ENCODE measurements at places on chromosomes 1 and 21. TPM values are rescaled to one million over a fixed set of nuclear protein-coding genes. Genes with fewer than 3 reads are reported as not detected.

DNA sequence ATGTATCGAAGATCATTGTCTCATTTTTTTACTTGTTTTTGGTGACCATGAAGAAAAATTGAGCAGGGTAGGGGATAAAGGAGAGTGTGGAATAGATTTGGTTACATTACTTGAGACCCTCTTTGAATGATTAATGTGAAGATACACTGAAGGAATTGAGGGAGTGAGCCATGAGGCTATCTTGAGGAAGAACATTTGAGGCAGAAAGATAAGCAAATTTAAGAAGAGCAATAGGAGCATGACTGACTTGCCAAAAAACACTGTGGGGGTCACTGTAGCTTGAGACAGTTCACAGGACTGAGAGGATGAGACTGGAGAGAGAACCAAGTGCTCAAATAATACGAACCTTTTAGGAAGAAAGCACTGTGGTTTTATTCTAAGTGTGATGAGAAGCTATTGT is 43.1 kb upstream of the PTPRC start:
- no peak for DNase-seq

DNA sequence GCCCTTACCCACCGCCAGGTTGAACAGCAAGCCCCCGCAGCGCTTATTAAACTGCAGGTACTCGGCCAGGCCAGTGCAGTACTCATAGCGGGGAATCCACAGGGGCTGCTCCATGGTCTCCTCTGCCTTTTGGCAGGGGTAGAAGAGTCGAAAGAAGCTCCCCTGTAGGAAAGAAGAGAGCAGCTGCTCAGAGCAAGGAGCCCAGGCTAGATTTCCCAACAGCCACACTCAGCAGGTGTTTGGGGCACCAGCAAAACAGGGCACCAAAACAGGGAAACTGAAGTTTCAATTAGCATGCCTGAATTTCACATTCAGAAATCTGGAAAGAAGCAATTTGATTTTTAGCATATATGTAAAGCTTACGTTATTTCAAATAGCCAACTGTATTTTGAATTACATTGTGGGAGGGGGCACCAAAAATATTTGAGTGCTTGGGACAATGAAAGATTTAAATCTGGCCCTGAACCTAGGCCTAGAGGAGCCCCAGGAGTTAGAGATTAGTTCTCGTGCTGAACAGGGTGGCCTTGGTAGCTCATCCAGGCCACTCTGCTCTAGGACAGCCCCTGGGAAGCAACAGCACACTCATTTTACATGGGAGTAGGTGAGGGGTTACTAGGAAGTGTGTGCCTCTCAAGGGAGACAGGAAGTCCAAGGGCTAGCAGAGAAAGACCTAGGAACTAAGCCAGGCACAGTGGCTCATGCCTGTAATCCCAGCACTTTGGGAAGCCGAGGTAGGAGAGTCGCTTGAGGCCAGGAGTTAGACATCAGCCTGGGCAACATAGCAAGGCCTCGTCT is 8.2 kb downstream of the PAFAH2 start:
- no peak for DNase-seq

TDRD5 gene
- total RNA-seq: not detected

DNA sequence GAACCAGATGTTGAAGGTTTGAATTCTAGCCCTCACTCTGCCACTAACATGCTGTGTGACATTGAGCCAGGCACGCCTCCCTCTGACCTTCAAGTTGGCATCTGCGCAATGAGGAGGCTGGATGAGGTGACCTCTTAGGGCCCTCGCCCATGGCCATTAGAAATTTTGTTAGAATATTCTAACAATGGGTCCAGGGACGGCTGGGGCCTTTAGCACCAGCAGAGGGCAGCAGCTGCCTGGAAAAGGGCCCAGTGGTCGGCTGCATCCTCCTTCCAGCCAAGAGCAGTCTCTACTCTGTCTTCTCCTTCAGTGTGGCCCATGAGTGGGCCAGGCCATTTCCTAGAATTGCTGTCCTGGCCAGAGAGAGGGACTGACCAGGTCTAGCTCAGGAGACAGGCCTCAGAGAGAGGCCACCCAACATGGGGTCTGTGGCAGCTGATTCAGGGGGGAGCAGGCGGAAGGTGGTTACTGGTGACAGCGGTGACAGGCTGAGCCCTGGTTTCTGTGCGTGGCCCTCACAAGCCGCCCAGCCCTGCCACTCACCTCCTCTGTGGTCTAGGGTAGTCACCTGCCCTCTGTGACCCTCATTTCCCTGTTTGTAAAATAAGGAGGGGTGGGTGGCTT is 101.3 kb upstream of the ACTL8 start:
- no peak for DNase-seq

PIGM gene
- total RNA-seq: 7.6 TPM

GRCh38 chr1:206651958-206652890 is 16.9 kb downstream of the DYRK3 start:
- no peak for DNase-seq

- DNase-seq: no peak
Observed at GRCh38 chr1:224675590-224675989, 59.5 kb downstream of the CNIH3 start.

DNA sequence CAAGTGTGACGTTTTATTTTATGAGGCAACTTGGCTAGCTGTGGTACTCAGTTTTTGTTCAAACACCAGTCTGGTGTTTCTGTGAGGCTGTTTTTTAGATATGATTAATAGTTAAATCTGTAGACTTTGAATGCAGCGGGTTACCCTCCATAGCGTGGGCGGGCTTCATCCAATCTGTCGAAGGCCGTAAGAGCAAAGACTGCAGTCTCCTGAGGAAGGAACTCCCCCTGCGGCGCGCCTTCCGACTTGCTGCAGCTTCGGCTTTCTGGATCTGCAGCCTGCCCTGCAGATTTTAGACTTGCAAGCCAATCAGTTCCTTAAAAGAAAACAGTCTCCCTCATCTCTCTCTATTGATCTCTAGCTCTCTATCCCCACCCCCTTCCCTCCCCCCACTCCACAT is 4.2 kb upstream of the ZNF496 start:
- no peak for DNase-seq

- DNase-seq: no peak
Observed at GRCh38 chr1:152002960-152003359, 9.3 kb upstream of the S100A10 start.

- no peak for DNase-seq
Observed at GRCh38 chr1:118948846-118949245, 39.3 kb downstream of the TBX15 start.

- no peak for DNase-seq
Observed at GRCh38 chr1:51268634-51269033, 32.6 kb downstream of the RNF11 start.

- no peak for DNase-seq
Observed at GRCh38 chr1:66240491-66241484, 293.2 kb upstream of the SGIP1 start.

DNA sequence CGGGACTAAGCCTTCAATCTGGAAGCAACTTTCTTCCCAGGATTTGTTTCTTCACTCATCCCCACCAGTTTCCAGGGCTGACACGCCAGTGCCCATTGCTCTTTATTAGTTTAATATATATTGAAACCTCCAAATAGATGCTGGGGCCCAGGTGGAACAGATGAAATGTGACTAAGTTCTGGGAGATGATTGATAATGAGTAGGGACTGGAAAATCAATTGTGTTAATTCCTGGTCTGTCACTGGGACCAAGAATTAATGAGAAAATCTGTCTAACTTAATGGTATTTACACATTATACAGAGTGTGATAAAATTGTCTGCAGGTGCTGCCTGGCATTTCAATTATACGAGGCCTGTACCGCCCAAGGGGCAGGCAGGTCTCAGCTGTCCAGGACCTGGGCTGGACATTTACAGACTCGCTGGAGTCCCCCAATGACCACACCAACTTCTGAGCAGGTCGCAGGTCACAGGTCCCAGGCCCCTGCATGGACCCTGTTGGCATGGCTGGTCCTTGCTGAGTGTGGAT is 35.8 kb downstream of the UBIAD1 start:
- no peak for DNase-seq

GPR137B gene
- 19.8 TPM for total RNA-seq

DNA sequence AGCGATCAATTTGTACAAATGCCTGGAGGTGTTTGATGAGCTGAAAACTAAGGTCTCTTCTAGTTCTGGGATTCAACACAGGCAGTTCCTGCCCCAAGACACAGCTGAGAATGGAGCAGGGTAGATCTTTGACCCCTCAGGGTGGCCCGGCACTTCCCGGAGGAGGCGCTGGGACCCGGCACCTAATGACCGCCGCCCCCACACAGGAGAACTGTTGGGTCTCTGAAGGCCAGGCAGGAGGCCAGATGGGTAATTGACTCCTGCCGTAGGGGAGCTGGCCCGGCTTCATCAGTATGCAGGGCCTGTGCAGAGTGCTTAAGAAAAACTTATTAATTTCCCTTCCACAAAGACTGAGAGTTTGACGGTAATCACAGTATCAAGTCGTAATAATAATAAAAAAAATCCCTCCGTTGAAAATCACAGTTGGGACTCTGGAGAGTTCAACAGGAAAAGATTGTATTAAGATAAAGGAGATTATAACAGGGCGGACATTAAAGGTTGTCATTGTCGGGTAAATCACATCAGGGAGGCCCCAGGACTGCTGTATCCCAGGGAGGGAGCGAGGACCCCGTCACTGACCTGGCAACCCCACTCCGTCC is 51.7 kb downstream of the UBIAD1 start:
- DNase-seq: no peak

DNA sequence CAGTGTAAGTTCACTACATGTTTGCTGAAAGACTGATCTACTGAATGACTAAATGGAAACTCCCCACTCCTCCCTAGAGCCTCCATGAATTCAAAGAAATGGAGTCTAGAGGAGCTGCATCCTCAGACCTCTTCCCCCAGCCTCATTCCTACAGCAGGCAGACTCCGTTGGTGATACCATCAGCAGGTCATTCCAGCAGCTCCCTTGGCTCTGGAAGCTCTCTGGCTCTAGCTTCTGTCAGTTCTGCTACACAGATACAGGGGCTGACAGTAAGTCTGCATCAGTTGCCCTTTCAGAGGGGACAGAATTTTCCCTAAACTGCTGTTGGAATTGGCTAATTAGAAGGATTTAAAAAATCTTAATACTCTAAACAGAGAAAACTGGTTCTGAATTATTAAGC is 31.7 kb upstream of the DMRTA2 start:
- DNase-seq: no peak

ASCL5 gene
- not detected for total RNA-seq

SLC26A9 gene
- not detected for total RNA-seq

DNA sequence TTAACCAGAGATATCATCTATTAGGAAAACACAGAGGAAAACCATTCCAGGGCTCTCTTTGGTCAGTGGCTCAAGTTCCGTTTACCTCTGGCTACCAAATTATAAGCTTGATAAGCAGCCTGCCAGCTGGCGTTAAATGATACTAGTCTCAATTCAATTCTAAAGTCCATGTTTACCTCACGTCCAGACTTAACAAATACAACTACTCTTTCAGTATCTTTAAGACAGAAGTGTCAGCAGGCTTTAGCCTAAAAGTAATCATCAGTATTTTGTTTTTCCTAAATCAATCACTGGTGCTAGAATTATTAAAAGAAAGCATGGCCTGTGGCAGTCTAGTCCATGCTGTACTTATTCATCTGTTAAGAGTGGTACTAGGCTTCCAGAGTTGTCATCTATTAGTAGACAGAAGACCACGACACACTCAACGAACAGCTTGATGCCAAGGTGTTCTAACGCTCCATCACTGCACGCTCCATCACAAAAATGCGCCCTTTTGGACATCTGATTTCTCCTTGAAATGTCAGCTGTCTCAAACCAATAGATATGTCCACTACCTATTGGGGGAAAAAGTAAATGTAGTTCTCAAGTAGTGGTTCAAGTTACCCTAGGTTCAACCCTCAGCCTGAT is 1.5 kb downstream of the IVNS1ABP start:
- no peak for DNase-seq

DNA sequence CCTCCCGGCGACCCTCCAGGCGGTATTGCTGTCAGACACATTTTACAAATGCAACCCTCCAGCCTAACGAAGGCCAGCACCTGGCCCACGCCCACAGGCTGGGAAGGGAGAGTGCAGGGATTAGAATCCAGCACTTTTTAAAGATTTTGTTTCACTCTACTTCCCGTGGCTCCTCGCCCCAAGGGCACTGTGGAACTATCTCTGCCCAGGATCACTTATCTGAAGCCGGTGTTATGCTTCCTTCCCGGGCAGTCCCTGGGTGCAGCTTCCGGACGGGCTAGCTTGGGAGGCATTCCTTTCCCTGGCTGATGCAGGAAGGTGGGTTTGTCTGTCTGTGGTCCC is 35.8 kb downstream of the CCN1 start:
- no peak for DNase-seq

- DNase-seq: no peak
Observed at GRCh38 chr1:227741166-227741870, 6.1 kb downstream of the SNAP47 start.

NGF gene
- total RNA-seq: 19.6 TPM

GRCh38 chr1:152786077-152786476 is at the start of gene LCE1E:
TSS of gene LCE1E (plus strand) at chr1:152786257. CDS start at chr1:152787300, 1,043 bp downstream.
- no peak for DNase-seq

DNA sequence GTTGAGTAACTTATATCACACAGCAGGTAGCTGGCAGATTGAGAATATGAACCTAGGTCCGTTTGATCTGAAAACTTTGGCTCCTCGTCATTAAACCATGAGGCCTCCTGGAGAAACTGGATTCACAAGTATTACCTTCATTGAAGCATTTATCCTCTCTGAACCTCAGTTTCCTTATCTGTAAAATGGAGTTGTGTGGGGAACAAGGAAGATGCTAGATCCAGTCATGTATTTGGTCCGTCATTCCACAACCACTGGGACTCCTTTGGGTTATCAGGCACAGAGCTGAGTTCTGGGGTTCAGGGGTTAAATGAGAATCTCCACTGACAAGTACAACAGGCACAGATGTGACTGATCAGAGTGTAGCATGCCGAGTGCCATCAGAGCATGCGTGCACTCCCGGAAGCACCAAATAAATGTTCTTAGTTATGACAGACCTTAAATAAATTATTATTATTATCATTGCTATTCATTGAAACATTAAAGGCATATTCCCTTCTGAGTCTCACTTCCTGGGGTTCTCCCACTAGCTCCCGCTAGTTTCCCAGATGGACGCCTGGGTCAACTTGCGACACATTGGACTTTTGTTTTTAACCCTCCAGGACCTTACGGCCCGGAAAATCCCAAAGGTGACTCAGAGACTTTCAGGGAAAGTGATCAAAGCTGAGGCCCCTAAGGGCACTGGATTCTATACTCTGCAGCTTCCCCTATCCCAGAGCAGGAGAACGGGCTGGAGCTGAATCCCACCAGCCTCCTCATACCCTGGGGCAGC is 130.6 kb downstream of the PLPP3 start:
- DNase-seq: no peak

- no peak for DNase-seq
Observed at GRCh38 chr1:174158767-174159251, 511 bp upstream of the RABGAP1L start.

COL16A1 gene
- total RNA-seq: 90.7 TPM

DNA sequence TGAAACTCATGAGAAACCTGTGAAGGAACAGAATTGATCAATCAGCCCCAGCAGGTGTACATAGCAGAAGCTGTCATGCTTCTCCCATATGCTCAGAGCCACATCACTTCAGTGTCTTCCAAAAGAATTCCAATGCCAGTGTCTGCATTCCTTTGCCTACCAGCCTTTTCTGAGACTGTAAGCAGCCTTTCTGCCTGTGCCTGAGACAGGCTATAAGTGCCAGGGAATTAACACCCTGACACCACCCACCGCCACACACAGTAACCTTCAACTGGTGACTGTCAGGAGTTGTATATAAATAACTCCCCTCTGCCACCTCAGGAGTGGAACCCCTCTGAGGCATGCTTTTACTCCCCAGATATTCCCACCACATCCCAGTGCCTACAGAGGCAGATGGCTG is 38.1 kb upstream of the SLAMF9 start:
- peak; percentile 42 for DNase-seq

USH2A gene
- total RNA-seq: not detected

S100A14 gene
- not detected for total RNA-seq

Data from osteocyte (in vitro differentiated cells).